ENCODE measurements at places on chromosomes 7 and 10.

- no peak for DNase-seq
These were observed 78.1 kb downstream of the HDAC9 start for GRCh38 chr7:18573410-18574234.

GRCh38 chr10:14603534-14604102, 171.1 kb downstream of the FAM107B start:
- no peak for DNase-seq

DNA sequence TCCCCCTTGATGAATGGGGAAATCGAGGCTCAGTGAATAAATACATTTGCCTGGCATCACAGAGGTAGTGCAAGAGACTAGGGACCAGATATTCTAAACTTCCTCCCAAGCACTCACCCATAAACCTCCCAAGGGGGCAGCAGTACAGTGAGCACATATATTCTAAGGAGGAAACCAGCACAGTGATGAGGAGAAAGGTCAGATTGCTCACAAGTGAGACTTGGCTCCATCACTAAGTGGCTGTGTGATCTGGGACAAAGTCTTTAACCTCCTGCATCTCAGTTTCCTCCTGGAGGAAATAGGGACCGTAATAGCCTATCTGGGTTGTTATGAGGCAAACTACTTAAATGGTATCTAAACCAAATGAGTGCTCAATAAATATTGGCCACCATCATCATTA, 4.3 kb downstream of the PLXNA4 start:
- DNase-seq: no peak

DNA sequence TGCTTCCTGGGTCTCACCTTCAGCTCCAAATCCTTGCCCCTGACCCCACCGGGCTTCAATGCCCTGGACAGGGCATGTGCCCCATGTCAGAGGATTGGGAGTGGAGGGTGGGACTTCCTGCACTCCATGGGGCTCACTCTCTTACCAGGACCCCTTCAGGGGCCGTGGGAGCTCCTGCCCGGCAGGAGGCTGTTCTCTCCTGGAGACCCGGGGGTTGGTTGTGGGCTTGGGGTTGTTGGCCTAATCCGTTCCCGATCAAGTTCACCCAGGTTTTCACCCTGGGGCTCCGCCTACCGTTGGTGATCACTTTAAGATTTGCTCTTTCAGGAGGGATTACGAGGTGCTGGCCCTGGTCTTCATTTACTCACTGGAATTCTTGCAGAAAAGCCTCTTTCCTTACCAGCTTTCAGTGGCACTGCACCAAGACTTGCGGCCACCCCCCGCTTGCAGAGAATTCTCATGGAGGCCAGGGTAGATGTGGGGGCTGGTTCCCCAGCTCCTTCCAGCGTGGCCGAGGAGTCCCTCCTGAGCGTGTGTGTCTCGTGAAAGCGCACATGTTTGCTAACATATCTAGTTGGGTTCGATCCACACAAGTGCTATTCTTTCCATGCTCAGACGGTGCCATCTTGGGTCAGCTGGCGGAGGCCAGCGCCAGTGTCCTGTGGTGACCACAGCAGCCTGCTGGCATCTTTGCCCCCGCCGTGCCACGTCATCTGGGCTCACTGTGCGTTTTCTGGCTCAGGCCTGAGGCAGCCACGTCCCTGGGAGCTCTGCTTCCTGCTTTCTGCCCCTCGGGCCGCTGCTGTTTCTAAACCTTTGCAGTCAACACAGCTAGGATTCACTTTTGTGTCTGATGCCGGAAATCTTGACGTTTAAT, 15.6 kb downstream of the PWWP2B start:
- DNase-seq: no peak

GRCh38 chr7:133409966-133410365, 157.1 kb downstream of the EXOC4 start:
- no peak for DNase-seq

GRCh38 chr7:45069444-45070253, 19.1 kb downstream of the NACAD start:
- no peak for DNase-seq

DNA sequence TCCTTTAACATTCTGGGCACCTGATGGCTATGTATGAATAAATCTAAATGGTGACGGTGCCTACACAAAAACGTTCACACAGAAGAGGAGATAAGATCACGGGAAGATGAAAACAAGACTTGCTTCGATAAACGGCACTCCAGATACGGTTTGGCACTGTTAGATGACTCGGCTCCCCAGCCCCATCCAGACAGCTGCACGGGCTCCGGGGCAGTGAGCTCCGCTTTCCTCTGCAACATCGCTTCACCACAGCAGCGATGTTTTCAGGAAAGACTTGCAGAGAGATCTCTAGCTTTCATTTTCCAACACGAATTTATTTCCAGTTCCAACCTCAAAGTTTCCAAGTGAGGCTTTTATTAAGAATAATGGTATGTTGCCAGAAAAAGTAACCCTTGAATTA, 132.1 kb downstream of the KLF6 start:
- no peak for DNase-seq

- DNase-seq: no peak
These were observed 240.0 kb upstream of the PPP1R3A start for GRCh38 chr7:114158854-114159253.

DNA sequence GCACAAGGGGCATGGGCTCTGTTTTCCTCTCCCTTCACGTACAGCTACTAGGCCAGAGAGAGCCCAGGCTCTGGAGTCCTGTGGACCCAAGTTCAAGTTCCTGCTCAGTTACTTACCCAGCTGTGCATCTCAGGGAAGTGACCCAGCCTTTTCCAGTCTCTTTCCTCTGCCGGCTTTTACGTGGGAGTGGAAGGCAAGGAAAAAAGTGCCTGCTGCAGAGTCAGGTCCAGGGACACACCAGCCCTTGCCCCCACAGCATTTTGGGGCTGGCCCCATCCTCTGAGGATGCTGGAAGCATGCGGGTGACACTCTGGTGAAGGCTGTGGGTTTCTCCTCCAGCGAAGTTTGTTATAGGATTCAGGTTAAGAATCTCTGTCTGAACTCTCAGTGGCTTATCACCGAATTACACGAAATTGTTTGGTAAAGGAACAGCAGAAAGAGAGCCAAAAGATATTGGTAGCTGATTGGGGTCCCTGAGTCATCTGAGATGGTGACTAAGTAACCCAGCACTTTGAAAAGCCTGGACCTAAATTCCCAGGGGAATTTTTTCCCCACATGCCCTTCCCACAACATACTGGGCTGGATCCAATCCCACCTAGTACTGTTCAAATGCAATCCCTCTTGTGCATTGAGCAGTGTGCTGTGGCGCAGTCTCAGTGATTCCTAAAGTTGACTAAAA, 424.3 kb downstream of the RPS24 start:
- no peak for DNase-seq

DNA sequence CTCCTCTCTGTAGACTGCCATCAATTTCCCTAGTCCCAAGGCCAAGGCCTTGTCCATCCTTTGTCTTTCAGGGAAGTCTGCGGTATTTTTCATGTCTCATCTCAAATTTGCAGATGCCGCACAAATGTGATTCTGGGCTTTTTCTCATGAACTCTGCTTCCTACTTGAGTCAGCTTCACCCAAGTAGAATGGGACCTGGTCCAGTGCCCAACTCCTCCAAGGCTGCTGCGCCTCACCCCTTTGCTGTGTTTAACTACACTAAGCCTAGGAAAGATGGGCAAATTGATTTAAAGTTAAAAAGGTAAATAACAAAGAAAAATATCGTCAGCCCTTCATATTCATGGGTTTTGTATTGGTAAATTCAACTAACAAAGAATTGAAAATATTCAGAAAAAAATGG, 1092.6 kb upstream of the AUTS2 start:
- no peak for DNase-seq

DNA sequence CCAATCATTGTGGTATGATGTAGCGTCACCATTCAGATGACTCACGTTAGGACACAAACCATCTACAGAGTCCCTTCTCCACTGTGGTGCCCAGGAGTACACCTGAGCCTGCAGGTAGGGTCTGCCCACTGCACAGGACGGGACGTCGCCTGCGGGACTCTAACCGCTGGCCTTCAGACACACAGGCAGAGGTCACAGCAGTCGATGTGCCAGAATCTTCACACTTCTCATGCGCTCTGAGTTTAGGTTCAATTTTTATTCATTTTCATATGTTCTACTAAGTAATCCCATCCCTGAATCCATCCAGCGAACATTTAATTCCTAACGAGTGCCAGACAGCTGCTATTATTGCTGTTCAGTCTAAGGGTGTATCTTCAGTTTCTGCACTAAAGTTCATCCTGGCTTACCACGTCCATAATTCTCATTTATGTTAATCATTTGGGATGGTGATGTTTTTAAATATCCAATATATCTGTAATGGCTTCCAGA, 73.3 kb downstream of the CXCL12 start:
- no peak for DNase-seq

GRCh38 chr10:21289271-21289670, 236.2 kb downstream of the SKIDA1 start:
- no peak for DNase-seq

- DNase-seq: no peak
These were observed 34.4 kb upstream of the PBLD start for GRCh38 chr10:68367121-68367520.

GRCh38 chr7:94179466-94179865, 175.3 kb upstream of the BET1 start:
- DNase-seq: no peak

DNA sequence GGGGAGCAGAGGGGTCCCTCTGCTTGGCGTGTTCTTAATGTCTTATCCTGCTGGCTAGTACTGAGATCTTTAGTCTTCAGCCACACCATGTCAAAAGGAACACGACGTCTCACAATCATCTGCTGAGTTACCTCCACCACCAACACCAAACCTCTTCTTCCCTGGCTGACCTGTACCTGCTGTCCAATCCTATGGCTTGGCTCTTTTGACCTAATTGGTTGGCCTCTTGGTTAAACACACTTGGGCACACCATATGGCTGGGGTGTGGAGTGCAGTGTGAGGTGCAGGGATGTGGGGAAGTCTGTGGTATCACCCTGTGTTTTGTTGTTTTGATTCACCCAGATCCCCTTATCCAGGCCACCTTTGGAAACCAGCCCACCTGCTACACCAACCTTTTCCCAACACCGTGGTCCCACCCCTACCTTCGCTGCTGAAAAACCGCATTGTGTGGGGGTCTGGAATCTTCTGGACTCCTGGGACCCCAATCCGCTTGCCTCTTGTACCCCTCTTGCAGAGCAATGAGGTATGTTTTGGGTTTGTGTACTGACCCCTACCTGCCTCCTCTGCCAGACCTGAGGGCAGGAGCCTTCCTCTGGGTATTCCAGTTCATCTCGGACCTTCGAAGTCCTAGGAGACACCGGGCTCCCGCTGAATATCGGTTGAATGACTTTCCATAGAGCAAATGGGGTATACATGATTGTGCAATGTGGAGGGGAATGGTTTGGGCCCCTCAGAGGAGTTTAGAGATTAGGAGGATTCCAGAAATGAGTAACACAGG, 2.8 kb upstream of the LBX1 start:
- no peak for DNase-seq

DNA sequence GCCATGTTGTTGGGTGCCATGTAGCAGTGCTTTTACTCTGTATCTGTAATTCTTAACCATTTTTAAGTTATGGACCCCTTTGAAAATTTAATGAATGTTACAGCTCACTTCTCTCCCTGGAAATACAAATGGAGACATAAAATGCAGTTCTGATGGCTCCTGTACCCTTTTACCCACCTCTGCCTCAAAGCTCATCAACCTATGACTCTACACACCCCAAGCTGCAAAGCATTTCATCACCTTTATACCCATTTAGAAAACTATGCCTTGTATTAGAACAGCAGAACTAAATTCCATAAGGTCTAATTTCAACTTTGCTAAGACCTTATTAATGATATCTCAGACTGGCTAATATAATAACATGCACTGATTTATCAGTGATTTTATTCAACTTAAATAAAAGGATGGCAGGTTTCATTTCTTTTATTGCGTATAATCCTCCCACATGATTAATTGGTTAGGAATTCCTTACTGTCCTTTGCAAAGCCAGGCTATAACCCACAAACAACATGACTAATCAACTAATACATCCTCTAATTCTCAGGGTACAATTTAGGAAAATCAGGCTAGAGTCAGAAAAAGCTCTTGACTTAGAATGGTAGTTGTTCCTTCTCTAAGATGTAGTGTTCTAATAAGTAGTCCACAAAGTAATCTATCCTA, 68.1 kb downstream of the CPEB3 start:
- DNase-seq: no peak

DNA sequence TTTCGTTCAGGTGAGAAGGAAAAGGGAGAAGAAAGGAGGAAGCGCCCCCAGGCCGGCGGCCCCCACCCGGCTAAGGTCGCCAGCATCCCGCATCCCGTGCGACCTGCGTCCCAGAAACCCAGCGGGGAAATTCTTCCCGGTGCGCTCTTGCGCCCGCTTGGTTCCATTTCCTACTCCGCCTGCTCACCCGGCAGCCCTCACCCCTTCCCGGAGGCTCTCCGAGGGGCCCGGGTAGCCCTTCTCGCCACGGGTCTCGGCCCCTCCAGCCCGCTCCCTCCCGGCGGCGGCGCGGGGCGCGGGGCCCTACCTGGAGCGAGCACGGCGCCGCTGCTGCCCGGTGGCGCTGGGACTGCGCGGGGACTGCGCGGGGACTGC, at the start of gene PRKCQ:
PRKCQ (minus strand) TSS at position 373 of the 375 bp plus-strand sequence. CDS start 65,141 bp downstream, outside the sequence.
- no peak for DNase-seq

- DNase-seq: no peak
These were observed 138.8 kb upstream of the TCERG1L start for GRCh38 chr10:131450216-131450765.

- no peak for DNase-seq
These were observed 64.2 kb upstream of the SVIL start for GRCh38 chr10:29698773-29699490.

DNA sequence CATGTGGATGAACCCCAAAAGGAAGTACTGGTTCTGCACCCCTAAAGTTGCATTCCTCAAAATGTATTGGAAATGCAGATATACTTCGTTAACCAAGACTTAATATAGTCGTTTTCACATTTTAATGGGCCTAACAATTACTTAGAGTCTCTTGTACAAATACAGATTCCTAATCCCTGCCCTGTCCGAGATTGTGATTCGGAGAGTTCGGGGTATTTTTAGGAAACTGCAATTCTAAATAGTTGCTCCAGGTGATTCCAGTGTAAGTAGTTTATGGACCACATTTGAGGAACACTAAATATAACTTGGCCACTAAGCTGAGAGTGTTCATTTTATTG, 830 bp downstream of the TRUB1 start:
- no peak for DNase-seq

DNA sequence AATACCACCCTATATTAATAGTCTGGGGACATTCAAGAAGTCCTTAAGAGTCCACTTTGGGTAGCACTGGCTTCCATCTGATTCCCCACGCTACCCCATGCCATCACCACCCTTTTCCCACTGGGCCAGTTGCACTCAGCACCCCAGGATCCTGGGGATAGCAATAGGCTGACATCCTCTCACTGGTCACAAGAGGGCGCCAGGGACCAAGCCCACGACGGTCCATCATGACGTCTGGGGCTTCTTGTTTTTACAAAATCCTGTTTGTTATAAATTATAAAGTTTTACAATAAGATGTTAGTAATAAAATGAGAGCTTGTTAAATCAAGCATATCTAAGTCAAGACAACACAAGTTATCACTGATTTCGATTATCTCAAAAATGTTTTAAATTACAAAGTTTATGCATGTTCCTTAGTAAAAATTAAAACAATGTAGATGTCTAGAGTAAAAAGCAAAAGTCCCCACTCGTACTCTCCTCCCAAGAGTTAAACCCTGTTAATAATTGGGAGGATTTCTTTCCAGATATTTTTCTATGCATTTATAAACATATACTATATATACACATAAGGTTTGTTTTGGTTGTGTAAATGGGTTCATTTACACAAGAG, 15.4 kb downstream of the GPNMB start:
- no peak for DNase-seq

GRCh38 chr10:78804411-78805032, 264.2 kb upstream of the ZMIZ1 start:
- DNase-seq: no peak
